Astrocyte (in vitro differentiated cells and primary cell): ENCODE measurements at places on chromosomes 13 and 19.

GRCh38 chr13:84377106-84377505 lies 494.8 kb upstream of the SLITRK1 start:
- no peak for DNase-seq
- no peaks in the 10 kb centered on the region for H3K27me3 ChIP-seq
- H3K4me3 ChIP-seq: no peak overlapping the region
- no peaks in the 10 kb centered on the region for H3K36me3 ChIP-seq

DNA sequence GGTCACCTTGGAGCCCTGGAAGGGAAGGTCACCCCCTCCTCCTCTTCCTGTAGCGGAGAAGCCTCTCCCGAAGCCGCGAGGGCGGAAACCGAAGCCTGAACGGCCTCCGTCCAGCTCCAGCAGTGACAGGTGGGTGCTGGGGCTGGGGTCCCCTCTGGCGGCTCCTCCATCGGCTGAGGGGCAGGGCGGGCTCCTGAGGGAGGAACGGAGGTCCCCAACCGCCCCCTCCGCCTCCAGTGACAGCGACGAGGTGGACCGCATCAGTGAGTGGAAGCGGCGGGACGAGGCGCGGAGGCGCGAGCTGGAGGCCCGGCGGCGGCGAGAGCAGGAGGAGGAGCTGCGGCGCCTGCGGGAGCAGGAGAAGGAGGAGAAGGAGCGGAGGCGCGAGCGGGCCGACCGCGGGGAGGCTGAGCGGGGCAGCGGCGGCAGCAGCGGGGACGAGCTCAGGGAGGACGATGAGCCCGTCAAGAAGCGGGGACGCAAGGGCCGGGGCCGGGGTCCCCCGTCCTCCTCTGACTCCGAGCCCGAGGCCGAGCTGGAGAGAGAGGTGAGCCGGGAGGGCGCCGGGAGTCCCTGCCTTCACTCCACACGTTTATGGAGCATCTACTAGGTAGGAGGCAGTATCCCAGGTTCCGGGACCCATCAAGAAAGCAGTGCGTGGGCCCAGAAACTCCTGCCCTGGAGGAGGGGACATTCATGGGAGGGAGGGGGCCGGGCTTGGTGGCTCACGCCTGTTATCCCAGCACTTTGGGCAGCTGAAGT lies 22.0 kb downstream of the HDGFL2 start:
- H3K36me3 ChIP-seq: peaks cover 13% of the 10 kb centered on the region
- no peak overlapping the region for H3K4me3 ChIP-seq
- no peak overlapping the region for H3K27ac ChIP-seq
- no peaks in the 10 kb centered on the region for H3K27me3 ChIP-seq

GRCh38 chr13:110254151-110254679 lies 52.7 kb downstream of the COL4A1 start:
- H3K4me1 ChIP-seq: peaks cover 37% of the 10 kb centered on the region
- no peak overlapping the region for H3K4me3 ChIP-seq
- peak overlapping the region; percentile 47 for H3K27ac ChIP-seq
- DNase-seq: no peak

DNA sequence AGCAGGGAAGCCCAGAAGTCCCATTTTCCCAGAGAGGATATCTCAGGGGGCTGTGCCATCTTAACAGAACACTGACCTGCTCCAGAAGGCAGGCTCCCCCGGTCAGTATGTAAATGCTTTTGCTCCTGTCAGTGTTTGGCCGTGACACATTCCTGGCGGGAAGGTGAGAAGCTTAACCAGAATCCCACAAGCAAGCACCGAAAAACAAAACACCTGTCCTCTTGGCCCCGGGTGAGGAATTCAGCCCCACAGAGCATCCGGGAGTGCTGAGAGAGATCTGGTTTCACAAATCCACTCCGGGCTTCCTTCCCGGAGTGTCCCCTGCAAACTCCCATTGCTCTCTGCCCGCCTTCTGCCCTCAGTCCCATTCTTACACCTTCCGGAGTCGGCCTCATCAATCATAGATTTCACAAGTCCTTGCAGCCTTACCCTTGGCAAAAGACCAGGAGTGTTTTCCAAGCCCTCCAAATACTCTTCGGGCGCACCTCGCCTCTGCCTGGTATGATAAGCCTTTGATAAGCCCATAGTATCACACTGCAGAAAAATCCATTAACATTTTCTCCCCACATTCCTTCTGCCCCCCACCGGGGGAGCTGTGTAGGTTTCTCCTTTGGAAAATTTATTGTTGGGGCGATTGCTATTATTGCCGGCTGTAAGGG lies 12.2 kb downstream of the TPM4 start:
- DNase-seq: peak; percentile 62
- peak overlapping the region; percentile 32 for H3K27ac ChIP-seq
- H3K36me3 ChIP-seq: peaks cover 78% of the 10 kb centered on the region
- no peak overlapping the region for H3K4me3 ChIP-seq

- no peak for DNase-seq
- no peak overlapping the region for H3K4me3 ChIP-seq
- H3K4me1 ChIP-seq: no peaks in the 10 kb centered on the region
- H3K27ac ChIP-seq: no peak overlapping the region
Measured at GRCh38 chr19:36482876-36483275, 6.5 kb downstream of the ZNF566 start.

GRCh38 chr19:6833166-6833790 lies 54.1 kb upstream of the ADGRE1 start:
- H3K27me3 ChIP-seq: no peaks in the 10 kb centered on the region
- no peaks in the 10 kb centered on the region for H3K4me1 ChIP-seq
- H3K27ac ChIP-seq: no peak overlapping the region
- no peak overlapping the region for H3K4me3 ChIP-seq
- H3K36me3 ChIP-seq: no peaks in the 10 kb centered on the region
